ENCODE measurements at places on chromosomes 2 and 18.

DNA sequence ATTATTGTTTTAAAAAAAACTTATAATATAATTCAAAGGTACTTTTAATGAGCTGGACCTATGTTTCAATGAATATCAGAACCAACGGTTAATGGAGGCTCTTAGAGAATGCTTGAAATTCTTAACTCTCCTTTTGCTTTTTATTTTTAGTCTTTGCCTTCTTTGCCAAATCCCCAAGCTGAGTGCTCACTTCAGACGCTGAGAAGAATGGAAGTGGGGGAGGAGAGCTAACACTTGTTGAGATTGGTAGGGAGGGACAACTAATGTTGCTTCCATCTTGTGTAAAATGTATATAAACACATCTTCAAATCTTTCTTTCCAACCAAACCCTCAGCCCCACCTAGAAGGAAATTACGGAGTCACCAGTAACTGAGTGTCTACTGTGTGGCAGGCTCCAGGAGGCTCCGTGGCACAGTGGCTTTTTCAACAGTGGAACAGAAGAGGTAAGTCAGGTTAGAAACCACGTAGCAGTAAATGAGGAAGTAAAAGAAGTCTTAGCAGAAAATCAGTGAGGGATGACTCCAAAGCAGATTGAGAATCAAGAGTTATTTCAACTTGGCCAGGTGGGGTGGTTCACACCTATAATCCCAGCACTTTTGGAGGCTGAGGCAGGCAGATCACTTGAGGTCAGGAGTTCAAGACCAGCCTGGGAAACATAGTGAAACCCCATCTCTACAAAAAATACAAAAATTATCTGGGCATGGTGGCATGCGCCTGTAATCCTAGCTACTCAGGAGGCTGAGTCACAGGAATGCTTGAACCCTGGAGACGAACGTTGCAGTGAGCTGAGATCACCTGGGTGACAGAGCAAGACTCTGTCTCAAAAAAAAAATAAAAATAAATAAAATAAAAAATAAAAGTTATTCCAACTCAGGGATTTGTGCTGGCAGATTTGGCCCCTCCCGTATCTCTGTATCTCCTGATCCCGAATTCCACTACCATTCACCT, 45.0 kb upstream of the CREB1 start:
- DNase-seq: no peak

DNA sequence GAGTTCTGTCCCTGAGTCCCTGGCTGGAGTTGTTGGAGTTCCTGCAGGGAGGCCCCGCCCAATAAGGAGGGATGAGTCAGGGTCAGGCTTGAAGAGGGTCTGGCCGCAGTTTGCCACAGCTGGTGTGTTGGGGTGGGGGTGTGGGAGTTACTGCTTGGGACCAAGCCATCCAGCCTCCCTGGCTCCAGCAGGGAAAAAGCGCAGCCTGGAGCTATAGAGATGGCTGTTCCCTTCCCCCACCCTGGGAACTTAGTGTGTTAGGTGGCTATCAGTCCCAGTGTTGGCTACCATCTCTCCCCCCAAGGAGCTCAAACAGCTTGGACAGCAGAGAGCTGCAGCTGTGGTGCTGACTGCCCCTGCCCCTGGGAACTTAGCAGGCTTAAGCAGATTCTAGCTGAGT, 13.2 kb upstream of the TANK start:
- DNase-seq: no peak

DNA sequence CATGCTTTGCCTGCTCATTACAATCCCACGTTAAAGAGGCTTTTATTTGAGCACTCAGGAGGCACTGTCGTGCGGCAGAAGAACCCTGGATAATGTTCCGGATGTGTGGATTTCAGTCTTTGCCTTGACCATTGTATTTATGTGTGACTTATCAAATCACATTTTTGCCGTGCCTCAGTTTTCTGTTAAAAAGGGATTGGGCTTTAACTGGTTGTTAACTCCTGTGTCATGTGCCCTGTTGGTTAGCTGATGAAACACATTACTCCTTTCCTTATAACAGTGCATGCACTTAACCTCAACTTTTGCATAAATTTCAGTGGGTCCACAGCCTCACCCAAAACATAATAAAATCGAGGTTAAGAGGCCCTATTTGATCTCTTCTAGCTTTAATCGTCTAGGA, 52.7 kb downstream of the NAB1 start:
- no peak for DNase-seq

GRCh38 chr2:66566726-66567399, 131.9 kb downstream of the MEIS1 start:
- DNase-seq: no peak

GRCh38 chr2:124034265-124034664, 9.2 kb downstream of the CNTNAP5 start:
- no peak for DNase-seq

GRCh38 chr2:48756289-48756688, 765 bp upstream of the LHCGR start:
- no peak for DNase-seq

GRCh38 chr2:216959433-216959832, 99.6 kb upstream of the TNP1 start:
- no peak for DNase-seq

DNA sequence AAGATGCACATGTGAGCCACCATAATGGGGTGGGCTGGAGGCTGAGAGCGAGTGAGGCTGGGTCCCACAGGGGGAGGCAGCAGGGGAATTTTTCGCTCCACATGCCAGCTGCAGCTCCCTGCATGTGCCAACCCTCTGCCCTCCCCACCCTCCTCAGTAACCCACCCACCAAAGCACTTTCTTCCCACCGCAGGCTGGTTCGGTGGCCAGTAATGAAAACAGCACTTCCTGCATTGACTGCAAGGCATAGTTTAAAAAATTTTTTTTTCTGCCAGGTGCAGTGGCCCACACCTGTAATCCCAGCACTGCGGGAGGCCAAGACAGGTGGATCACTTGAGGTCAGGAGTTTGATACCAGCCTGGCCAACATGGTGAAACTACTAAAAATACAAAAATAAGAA, 147.5 kb upstream of the TTC39C start:
- no peak for DNase-seq

DNA sequence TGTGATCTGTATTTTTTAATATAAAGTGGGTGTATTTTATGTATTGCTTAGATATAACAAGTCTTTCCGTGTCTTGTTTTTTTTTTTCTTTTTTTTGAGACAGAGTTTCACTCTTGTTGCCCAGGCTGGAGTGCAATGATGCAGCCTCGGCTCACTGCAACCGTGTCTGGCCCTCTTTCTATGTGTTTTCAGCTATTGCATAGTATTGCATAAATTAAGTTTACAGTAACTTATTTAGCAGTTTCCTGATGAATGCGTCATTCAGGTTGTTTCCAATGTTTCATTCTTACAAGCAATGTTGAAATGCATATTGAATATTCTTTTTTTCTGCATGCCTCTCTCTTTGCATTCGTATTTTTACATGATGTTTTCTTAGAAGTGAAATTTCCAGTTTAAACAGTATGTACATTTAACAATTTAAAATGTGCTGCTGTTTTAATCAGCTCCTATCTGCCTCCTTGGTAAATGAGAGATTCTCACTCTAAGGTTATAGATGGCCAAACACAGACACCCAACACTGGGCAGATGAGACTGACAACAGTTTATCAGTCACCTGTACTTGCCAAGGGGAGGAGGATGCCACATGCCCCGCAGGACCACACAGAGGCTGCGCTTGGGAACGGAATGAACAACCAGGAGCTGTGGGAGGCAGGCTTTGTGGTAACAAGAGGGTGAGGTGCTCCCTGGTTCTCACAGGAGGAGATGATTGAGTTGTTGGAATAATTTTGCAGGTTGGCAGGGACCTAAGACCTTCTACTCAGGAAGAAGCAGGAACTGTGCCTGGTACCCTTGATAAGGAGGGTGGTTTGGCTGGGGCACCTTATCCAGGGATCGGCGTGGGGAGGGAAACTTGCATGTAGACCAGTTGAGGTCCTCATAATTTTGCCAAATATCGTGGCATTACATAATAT, 7.5 kb downstream of the SLC9A4 start:
- no peak for DNase-seq

- DNase-seq: peak; percentile 91
These were observed at the start of gene DLGAP1 for GRCh38 chr18:4455113-4455811. DLGAP1 (minus strand) TSS chr18:4455307.

DNA sequence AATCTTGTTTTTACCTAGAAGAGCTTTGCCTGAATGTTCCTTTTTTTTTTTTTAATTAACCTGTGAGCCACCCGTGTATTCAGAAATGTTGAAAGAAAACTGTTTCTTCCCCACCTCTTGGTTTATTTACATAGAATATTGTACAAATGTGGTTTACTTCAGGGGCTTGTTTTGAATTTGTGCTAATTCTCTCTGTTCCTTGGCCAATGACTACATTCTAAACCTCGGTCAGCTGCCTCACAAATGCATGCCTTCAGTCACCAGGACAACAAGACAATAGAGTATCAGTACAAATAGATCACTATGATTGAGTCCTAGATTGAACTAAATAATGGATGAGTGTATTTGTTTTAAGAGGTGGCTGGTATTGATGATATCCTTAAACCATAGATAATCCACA, 36.0 kb downstream of the AGFG1 start:
- DNase-seq: no peak

All from urothelium cell line (cell line).